Left renal pelvis (tissue), 4 donors: ENCODE measurements at places on chromosomes 1 and 21. TPM values are rescaled to one million over a fixed set of nuclear protein-coding genes. Genes with fewer than 3 reads are reported as not detected.

GRCh38 chr1:218717575-218717974 is 372.4 kb downstream of the TGFB2 start:
- no peak for DNase-seq

DNA sequence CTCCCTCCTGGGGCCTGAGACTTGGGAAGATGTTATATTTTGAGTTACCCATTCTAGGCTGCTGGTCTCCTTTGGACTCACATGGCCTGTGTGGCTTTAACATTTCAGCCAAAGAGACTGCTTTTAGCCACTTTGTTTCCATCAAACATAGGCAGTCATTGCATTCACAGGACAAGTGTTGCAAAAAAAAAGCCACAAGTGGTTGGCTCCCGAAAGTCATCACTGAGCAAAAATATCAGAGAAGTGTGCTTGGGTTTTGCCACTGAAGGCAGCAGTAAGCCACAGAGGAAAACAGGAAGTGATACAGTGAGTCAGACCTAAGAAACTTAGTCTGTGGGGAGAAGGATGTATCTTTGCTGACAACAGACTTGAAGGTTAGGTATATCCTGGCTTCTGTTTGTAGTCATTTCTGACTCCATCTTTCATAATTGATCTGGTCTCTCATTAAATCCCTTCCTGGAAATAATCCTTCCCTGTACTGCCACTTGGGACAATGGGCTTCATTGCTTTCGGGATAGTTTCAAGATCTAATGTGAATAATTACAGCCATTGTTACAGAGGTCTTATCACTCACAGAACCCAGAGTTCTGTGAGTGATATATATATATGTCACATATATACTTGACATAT is 80.9 kb downstream of the COLGALT2 start:
- DNase-seq: no peak

DNA sequence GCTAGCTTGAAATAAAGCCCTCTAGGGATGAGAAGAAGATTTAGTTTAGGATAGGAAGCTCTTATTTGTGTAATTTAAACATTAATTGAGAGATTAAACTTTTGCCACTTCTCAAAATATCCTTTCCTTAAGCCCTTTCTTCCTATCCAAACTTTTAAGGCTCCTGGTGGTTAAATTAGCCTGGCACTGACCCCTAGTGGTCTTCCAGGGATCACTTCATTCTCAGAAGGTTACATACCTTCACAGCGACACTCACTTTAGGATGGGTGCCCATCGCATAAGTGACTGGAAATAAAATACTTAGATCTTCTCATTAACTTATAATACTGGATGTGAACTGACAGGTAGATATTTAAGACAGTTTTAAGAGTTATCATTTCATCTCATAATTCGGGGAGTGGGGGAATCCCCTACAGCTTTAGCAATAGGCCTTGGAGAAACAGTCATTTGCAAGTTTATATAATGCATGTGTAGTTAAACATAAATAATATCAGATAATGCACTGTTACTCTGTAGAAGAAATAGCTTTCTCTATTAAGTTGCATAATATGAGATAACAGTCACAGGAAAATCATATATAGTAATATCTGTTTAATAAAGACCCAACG is 7.4 kb downstream of the LHX9 start:
- DNase-seq: no peak

DNA sequence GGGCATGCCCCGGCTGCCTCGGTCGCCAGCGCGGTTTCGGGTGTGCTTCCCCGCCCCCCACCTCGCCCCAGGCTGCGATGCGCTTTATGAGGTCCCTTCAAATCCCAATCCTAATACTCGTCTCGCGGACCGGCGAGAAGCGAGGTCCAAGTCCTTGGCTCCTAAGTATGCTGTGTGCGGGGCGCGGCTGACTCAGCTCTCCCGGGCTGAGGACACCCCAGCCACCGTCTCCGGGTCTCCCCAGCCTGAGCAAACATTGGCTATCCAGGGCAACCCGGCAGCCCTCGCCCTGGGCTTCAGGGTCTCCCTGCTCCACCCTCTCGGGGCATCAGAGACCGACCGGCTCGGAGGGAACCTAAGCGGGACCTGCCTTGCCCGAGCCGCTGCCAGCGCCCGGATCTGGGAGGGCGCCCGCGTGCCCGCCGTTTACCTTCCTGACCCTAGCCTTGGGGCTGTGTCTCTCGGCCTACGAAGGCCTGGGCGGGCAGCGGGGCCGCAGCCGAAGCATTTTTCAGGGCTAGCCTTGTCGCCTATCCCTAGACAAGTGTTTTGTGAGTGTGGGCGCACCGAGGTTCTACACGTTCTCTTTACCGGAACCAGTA is 1.2 kb downstream of the ITPKB start:
- DNase-seq: no peak

DNA sequence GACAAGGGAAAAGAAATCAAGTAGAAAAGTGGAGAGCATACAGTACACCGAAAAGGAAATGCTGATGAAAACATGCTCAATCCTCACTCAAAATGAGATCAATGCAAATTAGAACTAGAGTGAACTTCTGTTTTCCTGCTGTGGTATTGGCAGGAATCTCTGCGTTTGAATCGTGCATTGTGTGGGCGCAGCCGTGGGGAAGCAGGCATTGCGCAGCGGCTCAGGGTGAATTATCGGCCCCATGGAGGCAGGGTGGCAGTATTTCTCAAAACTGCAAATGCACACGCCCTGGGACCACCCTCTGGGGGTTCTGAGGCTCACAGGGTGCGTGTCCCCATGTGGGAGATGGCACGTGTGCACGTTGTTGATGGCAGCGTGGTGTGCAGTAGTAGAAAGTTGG is 140.6 kb downstream of the PEX14 start:
- DNase-seq: no peak

DNA sequence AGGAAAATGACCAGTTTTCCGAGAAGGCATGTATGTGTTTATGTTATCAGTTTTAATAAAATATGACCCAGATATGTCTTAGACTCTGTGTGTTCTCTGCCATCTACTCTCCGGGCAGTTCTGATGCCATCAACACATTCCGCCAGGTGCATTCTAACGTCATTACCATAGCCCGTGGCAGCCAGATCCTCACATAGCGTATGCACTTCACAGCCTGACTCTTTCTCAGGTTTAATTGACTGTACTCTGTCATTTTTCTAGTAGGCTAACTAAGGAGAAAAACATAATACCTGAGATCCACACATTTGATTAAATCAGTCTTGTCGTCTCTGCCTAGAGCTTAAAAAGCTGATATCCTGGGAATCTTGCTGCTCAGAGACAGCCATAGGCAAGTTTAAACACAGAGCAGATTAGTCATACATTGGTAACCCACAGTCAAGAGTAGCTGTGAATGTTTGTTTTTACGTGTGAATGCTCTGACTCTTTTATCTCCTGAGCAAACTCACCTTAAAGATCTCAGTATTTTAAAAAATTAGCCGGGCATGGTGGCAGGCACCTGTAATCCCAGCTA is 175.9 kb downstream of the GREM2 start:
- no peak for DNase-seq

DNA sequence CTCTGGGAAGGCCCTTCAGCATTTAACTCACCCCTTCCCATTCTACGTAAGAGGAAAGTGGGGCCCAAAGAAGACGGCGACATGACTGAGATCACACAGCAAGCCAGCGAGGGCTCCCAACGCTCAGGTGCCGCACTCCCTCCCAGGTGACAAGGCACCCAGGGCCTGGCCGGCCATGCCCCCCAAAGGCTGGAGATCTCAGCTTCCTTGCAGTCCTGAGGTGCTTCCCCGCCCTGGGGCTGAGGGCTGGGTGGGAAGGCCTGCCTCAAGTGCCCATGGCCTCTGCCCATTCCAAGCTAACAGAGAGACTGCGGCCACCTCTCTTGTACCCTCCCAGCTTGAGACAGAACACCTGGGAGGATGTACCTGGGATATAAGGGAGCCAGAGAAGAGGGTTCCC is 1.0 kb upstream of the CRYBG2 start:
- no peak for DNase-seq

DNA sequence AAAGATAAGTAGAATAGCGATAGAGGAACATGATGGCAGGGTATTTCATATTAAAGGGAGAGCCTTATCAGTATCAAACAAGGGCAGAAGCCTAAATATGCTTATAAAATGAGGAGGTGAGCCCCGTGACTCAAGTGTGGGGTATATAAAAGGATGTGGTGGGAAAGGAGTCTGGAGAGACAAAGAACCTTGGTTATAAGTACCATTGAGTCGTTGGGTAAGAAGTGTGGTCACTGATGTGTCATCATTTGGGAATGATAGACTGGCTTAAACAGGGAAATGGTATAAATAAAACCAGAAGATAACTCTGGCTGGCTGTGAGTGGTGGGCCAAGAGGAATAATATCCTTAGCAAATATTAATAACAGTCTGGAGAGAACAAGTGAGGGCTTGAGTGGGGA is 10.9 kb upstream of the CD5L start:
- DNase-seq: no peak

GRCh38 chr1:224506141-224506814 is 71.7 kb upstream of the WDR26 start:
- DNase-seq: no peak

- no peak for DNase-seq
Observed at GRCh38 chr1:229621663-229622062, 4.3 kb downstream of the TAF5L start.

DNA sequence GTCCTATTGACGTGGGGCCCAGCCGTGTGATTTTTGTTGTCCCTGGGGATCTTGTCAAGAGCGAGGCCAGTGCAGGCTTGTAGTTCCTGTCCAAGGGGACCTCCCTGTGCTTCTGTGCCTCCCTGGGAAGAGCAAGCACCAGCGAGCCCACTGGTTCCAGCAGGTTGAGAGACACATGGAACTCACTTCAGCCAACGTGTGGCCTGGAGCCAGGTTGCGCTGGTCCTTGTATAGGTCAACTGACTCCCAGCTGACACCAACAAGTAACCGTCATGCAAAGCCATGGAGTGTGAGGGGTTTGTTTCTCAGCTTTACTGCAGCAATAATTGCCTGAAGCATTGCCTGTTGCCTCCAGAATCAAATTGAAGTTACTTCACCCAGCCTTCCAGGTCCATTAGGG is 63.0 kb downstream of the DISP3 start:
- no peak for DNase-seq

GRCh38 chr1:19815801-19816736 is 986 bp upstream of the RNF186 start:
- no peak for DNase-seq

The EPHA2 gene
- polyA plus RNA-seq: 5.7 TPM

The S100A9 gene
- polyA plus RNA-seq: 7.2 TPM

The SEMA4A gene
- polyA plus RNA-seq: 2.5 TPM
